Activated T-cell treated with anti-CD3 and anti-CD28 coated beads, Interleukin-2, amount 50 U/mL, for 1 hour (primary cell): ENCODE measurements at places on chromosomes 12 and 14.

DNA sequence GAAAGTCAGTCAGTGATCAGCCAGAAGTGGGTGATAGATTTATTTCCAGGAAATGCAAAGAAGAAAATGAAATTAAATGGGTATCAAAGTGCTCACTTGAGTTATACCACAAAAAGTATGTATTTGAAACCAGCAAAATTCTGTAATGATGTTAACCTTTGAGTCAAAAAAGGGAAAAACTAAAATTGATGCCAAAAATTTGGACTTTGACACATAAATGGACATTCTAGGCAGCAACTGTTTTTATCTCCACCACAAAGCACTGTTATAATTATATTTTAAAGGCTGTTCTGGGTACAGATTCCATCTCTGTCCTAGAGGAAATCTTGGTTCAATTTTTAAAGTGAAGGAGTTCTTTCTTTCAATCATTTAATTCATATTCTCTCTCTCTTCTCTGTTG is 31.7 kb upstream of the KCNJ8 start:
- DNase-seq, result no peak

- DNase-seq, result no peak
These were observed 80.3 kb downstream of the SYNE2 start for GRCh38 chr14:63933110-63933509.

DNA sequence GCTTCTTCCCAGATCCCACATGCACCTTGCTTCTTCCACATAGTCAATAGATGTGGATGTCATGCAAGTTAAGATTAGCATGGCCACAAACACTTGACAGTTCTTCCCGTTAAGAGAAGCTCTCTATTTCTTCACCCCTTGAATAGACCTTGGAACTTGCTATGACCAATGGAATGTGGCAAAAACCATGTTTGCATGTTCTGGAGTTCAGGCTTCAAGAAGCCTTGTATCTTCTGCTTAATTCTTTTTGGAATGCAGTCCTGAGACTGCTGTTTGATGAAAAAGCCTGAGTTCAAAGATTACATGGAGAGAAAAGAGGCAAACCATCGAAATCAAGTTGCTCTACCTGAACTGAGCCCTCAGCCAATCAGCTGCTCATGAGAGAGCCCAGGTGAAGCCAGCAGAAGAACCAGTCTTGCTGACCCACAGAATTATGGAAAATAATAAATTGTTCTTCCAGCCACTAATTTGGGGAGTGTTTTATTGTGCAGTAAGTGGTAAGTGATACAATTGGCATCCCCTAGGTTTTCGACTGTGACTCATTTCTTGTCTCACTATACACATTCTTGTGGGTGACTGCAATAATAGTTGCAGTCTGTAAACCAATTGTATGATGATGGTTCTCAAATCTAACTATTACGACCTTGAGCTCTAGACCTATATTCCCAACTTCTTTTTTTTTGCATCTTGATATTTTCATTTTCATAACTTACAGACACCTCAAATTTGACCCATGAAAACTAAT is 12.6 kb downstream of the RASSF9 start:
- DNase-seq, result no peak

GRCh38 chr12:24233519-24234246 is 284.2 kb upstream of the SOX5 start:
- DNase-seq, result no peak

DNA sequence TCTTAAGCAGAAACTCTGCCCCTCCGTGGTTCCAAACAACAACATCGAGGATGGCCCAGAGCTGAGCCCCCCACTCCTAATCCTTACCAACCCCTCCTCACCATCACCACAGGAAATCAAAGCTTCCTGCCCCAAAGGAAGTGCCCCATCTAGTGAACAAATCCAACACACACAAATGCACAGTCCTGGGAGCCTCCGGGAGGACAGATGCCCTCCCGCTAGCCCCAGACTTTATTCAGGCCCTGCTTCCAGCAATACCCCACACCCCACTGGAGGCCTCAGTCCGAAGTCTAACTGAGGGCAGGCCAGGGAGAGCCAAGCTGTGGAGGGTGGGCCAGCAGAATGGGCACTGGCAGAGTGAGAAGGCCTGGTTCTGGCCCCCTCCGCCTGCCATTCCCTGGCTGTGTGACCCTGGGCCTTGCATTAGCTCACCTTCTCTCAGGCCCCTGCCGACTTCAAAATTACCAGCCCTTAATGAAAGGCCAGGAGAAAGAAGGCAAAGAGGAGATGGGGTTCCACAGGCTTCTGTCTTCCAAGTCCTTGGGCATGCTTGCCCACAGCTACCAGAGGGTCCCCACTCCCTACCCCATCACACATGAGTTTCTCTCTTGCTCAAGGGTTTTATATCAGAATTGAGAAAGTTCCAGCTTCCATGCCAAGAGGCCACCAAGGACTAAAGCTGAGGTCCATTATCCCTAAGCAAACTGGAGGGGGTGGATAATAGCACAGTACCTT is 2.3 kb downstream of the HDAC7 start:
- no peak for DNase-seq
